Myocyte (in vitro differentiated cells): ENCODE measurements at places on chromosomes 3 and 15.
A peak's percentile ranks its signal among the peaks of the same experiment; 100 is the strongest.

DNA sequence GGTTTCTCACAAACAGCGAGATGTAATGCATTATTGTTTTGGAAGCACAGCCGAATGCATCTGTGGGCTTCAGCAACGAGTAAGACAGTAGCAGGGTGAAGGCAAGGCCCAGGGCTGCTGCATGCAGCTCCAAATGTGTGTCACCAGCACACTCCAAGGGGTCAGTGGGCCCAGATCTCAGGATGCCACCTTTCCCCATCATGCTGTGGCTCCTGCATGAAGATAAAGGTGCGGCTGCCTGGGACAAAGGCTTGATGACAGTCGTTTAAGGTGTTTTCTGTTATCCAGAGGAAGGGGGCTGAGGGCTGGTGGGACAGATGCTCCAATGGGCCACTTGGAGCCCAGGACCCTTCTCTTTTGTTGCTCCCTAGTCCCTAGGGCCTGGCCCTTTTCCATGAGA, 13.2 kb downstream of the C3orf22 start:
- no peak for DNase-seq

DNA sequence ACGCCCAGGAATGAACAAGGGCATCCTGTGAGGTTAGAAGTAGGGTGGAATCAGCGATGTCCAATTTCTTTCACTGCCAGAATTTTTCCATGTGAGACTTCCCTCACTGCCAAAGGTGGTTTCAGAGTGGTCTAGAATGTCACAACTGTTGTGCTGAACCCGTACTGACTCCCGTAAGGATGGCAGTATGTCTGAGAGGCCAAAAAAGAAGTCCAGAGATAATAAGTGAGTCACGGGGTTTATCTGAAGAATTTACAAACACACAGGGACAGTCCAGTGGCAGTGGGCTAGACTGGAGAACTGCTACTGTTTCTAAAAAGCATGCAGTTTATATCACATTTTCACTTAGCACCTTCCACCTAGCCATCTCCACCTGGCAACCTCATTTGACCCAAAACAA, 160.6 kb upstream of the ATP10A start:
- DNase-seq, result no peak

GRCh38 chr3:153925841-153926514, 195.2 kb upstream of the ARHGEF26 start:
- DNase-seq, result no peak

DNA sequence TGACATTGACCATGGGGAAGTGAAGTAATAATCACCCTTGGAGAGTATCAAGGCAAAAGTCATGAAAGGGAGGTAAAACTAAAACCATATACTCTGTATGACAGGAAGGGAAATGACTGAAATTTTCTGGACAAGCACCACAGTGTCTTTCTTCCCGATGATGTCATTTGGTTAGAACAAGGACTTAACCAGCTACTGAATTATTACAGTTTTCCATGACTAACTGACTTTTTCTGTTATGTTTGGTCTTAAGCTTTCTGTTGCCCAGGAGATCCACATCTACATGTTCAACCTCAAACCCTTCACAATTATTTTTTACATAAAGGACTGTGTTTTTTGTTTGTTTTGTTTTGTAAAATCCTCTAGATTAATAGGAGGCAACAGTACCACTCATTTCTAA, 191.9 kb upstream of the IL12A start:
- peak; percentile 36 for DNase-seq

GRCh38 chr3:4754180-4755086, 224.8 kb upstream of the BHLHE40 start:
- peak; percentile 27 for DNase-seq

- peak; percentile 79 for DNase-seq
Measured at GRCh38 chr3:156729460-156730179, 55.2 kb downstream of the TIPARP start.

DNA sequence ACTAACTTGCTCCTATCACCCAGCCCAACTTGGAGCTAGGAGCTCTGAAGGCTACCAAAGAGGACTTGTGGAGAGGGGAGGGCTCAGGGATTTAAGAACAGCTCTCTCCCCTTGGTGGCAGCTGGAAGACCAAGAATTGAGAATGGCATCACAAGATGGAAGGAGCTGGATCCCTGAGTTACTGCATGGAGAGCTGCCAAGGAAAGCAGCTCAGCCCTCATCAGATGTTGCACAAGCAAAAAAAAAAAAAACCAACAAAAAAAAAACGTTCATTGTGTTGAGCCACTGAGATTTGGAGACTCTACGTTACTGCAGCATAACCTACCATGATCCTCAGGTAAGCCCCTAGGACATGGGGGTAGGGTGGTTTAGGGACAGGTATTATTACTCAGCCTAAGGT, 41.0 kb downstream of the ITGB5 start:
- peak; percentile 62 for DNase-seq

- DNase-seq, result peak; percentile 9
Measured at GRCh38 chr3:78941587-78941986, 826.2 kb downstream of the ROBO1 start.

GRCh38 chr3:156358232-156358631, 196.7 kb downstream of the SSR3 start:
- DNase-seq, result no peak

DNA sequence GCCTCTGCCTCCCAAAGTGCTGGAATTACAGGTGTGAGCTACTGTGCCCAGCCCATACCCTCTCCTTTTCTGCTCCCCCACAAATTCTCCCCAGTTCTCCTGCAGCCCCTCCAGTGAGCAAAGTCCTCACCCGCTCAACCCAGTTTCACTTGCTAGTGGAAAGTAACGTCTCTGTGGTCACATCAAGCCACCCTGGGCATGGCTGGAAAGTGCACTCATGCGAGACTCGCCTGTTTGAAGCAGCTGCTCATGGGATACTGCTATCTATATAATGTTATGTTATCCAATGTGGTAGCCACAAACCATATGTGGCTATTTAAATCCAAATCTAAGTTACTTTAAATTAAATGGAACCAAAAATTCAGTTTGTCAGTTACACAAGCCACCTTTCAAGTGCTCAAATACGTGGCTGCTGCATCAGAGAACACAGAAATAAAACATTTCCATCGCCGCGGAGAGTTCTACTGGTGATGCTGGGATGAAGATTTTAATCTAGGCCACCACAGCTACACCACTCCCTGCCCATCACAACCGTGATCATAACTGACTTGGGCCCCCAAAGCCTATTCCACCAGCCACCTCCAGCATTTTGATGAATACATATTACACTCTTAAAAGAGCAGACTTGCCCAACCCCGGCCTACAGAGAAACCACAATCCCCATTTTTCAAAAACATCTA, 119.4 kb downstream of the LIPC start:
- DNase-seq, result peak; percentile 43

DNA sequence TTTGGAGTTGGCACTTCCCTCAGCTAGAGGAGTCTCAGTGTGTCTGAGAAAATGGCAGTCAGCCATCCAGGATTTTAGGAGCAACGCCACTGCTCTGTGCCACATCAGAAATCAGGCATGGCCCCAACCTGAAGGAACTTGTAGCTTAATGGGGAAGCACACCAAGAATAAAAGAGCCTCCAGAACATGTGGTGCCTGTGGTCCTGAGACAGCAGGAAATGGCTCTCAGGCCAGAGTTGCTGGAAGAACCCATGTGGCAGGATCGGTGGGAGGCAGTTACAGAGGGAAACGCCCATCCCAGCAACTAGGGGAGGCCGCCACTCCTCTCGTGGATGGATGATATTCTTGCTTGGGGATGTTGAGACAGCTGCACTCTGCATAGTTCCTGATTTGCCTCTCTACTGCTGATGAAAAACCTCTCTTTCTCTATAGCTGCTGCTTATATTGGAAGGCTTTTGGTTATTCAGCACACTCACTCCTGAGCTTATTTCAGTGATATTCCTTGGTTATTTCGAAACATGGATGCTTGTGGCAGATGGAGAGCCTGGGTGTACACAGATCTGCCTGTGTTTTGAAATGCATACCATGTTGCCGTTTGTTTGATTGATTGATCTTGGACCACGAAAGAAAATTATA, 52.4 kb downstream of the KLHL25 start:
- DNase-seq, result peak; percentile 86

GRCh38 chr15:89809093-89809786, 5.4 kb downstream of the ANPEP start:
- no peak for DNase-seq

DNA sequence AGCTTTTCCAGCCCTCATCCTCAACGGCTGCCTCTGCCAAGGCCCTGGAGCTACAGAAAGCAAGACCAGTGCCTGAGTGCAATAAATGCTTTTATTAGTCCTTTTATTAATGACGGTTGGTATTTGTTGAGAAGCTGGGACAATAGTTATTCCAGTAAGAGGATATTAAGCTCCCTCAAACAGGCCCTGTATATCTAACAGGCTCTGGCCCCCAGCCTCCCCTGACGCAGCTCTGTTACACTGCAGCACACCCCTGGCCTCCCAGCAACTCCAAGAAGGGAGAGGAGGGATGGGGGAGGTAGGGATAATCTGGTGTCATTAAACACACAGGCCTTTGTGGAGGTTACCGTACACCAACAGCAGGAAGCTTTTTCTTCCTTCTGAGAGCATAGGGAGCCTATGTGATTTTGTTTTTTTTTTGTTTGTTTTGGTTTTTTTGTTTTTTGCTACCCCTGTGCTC, 30.8 kb upstream of the MAGEF1 start:
- no peak for DNase-seq

DNA sequence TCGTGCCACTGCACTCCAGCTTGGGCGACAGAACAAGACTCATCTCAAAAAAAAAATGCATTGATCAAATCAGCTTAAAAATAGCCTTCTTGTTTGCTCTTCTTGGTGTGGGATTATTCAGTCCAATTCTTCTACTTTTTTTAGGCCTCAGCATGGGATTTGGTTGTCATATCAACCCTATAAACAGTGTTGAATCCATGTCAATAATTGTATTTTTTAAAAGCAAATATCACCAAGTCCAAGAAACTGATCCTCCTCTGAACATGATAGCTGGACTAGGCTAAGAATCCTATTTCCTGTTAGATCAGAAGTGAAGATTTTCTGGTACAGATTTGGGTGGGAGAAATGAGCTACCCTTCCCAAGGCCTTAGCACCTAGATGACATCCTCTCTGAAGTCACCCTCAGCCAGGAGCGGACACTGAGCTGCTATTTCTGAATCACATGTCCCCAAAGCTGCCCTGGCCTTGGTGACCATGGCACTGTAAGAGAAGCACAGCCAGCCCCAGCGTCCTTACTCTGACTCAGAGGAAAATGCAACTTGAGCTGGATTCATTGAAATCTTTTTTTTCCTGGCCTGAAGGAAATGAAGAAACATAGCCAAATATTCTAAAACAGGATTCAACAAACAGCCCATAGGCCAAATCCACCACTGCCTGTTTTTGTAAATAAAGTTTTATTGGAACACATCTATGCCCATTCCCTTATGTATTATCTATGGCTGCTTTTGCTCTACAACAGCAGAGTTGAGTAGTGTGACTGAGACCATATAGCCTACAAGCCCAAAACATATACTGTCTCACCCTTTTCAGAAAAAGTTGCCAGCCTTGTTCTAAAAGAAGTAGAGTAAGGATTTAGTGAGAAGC, 215.9 kb upstream of the CTDSPL start:
- no peak for DNase-seq

DNA sequence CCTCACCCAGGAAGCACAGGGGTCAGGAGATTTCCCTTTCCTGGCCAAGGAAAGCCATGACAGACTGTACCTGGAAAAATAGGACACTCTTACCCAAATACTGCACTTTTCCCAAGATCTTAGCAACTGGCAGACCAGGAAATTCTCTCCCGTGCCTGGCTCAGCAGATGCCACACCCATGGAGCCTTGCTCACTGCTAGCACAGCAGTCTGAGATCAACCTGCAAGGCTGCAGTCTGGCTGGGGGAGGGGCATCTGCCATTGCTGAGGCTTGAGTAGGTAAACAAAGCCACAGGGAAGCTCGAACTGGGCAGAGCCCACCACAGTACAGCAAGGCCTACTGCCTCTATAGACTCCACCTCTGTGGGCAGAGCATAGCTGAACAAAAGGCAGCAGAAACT, 567.3 kb upstream of the LMCD1 start:
- DNase-seq, result no peak

DNA sequence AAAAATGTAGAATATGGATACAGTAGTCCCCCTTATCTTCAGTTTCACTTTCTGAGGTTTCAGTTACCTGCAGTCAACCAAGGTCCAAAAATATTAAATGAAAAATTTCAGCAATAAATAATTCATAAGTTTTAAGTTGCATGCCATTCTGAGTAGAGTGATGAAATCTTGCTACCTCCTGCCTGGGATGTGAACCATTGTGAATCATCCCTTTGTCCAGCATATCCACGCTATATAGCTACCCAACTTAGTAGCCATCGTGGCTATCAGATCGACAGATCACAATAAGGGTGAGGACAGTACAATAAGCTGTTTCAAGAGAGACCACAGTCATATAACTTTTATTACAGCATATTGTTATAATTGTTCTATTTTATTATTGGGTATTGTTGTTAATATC, 1.2 kb upstream of the LARS2 start:
- no peak for DNase-seq

GRCh38 chr15:70353606-70354345, 256.1 kb upstream of the TLE3 start:
- DNase-seq, result no peak

- DNase-seq, result no peak
Measured at GRCh38 chr3:135499426-135499825, 466.1 kb upstream of the PPP2R3A start.

- no peak for DNase-seq
Measured at GRCh38 chr15:60889006-60889405, 340.1 kb downstream of the RORA start.

DNA sequence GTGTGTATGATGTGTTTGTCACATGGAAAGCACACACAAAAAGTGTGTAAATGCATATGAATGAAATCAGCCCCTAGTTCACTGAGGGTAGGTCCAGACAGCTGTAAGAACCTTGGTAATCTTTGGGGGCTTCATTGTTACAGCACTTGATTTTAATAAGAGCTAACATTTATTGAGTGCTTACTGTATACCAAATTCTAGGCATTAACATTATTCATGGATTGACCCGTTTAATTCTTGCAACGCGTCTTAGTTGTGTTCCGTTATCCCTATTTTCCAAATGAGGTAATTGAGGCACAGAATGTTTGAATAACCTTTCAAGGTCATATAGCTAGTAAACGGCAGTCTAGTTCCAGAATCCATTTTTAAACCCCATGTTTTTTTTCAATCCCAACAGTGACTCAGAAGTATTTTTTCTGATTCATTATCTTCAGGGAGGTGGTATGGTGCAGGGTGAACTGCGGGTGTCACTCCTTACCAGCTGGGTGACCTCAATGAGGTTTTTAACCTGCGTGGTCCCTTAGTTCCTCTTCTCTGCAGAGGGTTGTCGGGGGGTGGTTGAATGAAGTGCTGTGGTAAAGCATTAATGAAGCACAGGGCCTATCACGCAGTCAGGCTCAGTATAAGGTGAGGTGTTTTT, 14.2 kb downstream of the RAB8B start:
- DNase-seq, result peak; percentile 35

- DNase-seq, result peak; percentile 97
Measured at GRCh38 chr15:43514241-43515057, 3.0 kb upstream of the MAP1A start.

- peak; percentile 66 for DNase-seq
Measured at GRCh38 chr15:60660290-60661051, 181.5 kb upstream of the ICE2 start.

- peak; percentile 84 for DNase-seq
Measured at GRCh38 chr3:78734048-78734637, 1033.7 kb downstream of the ROBO1 start.

GRCh38 chr3:28726840-28727239, 378.2 kb upstream of the AZI2 start:
- DNase-seq, result peak; percentile 63
